ENCODE measurements at places on chromosomes 7 and 10. TPM values are rescaled to one million over a fixed set of nuclear protein-coding genes. Genes with fewer than 3 reads are reported as not detected.
A peak's percentile ranks its signal among the peaks of the same experiment; 100 is the strongest.

Gene RASA4B
- 1.2 TPM for total RNA-seq

Gene AKR1B1
- 83.2 TPM for total RNA-seq

Gene CCL24
- total RNA-seq: not detected

Gene FRAT1
- total RNA-seq: 5.3 TPM

Gene SEPHS1
- total RNA-seq: 47.1 TPM

- DNase-seq: no peak
Observed at GRCh38 chr10:93718937-93719725, 16.7 kb upstream of the FRA10AC1 start.

GRCh38 chr10:133258066-133258817, 18.4 kb downstream of the ADAM8 start:
- DNase-seq: no peak

GRCh38 chr10:129445436-129446182, 21.4 kb upstream of the MGMT start:
- no peak for DNase-seq

DNA sequence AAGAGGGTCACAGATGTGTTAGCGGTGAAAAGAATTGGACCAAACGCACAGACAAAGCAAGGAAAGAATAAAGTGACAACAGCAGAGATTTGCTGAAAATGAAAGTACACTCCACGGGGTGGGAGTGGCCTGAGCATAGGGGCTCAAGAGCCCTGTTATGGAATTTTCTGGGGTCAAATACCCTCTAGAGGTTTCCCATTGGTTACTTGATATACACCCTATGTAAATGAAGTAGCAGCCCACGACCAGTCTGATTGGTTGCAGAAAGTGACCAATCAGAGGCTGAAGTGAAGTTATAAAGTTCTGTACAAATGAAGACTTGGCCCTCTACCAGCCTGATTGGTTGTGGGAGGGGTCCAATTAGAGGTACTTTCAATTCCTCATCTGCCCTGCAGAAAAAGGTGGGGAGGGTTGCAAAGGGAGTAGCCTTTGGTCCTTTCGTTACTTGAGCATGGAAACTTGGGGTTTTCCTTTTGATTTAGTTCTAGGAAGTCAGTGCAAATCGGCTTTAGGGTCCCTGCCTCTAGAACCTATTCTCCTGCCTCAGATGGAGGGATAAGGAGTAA, 125.6 kb upstream of the PRPS1L1 start:
- DNase-seq: no peak

DNA sequence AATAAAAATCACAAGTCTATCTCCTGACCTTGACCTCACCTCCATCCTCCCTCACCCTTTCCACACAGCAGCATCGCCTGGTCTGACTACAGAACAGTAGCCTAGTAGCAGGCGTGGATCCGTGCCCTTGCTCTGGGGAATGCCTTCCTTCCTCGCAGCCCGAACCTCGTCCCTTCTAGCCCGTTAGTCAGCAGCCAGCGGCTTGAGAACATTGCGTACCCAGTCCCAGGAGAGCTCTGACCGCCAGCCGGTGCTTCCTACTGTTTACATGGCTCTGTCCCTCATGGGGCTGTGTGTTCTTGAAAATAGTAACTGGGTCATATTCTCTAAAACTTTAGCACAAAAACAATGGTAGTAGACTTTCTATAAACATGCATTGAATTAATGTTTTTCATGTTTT, 682.7 kb upstream of the IGFBP3 start:
- no peak for DNase-seq

Gene PRTFDC1
- total RNA-seq: 3.0 TPM

- DNase-seq: no peak
Observed at GRCh38 chr10:101065481-101066145, 3.8 kb downstream of the KAZALD1 start.

Gene RSPH10B
- total RNA-seq: 0.26 TPM

DNA sequence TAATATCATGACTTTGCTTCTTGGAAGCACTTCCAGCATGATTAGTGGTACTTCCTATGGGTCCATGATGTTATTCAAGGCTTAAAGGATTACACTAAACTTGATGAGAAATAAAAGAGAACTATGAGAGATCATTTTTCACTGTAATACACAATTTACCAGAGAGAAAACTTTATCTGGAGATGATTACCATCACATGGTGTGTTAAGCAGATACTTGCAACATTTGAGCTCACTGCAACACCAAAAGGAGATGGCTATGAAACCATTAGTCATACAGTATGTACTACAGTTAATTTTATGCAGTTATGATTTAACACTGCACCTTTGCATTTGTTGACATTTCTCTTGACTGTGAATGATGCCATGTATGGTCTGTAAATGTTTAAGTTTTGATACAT, 311.3 kb upstream of the AOAH start:
- DNase-seq: no peak

DNA sequence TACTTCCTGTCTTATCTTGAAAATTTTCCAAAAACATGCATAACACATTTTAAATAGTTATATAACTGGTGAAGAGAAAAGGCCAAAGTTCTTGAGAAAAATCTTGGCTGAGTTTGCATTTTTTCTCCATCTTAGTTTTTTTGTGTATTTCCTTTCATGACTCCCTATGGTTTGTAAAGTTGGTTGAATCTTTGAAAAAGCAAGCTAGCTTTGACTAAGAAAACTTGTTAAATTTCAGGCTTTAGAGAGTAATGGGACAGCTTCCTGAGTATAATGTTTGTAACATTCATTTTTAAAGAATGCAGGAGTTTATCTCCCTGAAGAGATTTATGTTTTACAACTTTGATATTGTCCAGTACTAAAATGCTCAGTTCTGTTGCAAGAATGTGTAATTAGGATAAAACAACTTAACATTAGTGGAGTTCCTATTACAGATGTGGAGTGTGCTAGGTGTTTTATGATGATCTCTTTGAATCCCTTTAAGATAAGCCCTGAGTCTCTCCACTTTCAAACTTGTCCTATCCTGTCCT, 11.1 kb upstream of the HERPUD2 start:
- no peak for DNase-seq

GRCh38 chr7:823649-824048, 8.6 kb upstream of the SUN1 start:
- DNase-seq: no peak

GRCh38 chr10:974038-974784, 14.0 kb upstream of the GTPBP4 start:
- no peak for DNase-seq

Gene C7orf57
- total RNA-seq: 3.2 TPM

Gene ABCA13
- 1.7 TPM for total RNA-seq

DNA sequence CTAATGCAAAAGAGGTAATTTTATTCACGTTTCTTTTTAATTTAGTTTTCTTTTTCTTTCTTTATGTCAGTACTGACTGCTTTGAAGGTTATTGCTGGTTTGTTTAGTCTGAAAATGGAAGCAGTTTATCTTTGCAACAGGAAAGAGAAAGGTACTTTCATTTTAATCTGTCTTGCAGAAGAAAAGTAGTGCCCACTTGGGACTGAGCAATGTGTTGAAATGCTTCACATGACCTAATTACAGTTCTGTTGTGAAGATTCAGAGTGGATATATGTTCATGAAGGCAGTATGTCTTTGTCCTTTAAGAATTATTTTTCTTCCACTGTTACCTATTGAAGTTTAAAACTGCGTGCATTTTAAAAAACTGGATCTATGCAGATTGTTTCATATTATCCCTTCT, 80.1 kb downstream of the ANKIB1 start:
- no peak for DNase-seq

GRCh38 chr7:45184326-45185027, 26.9 kb downstream of the RAMP3 start:
- DNase-seq: no peak

GRCh38 chr10:23676296-23676695, 237.4 kb downstream of the OTUD1 start:
- no peak for DNase-seq

GRCh38 chr7:31683445-31684225, 3.4 kb upstream of the PPP1R17 start:
- no peak for DNase-seq

GRCh38 chr7:31466036-31466435, 47.9 kb upstream of the ITPRID1 start:
- no peak for DNase-seq

DNA sequence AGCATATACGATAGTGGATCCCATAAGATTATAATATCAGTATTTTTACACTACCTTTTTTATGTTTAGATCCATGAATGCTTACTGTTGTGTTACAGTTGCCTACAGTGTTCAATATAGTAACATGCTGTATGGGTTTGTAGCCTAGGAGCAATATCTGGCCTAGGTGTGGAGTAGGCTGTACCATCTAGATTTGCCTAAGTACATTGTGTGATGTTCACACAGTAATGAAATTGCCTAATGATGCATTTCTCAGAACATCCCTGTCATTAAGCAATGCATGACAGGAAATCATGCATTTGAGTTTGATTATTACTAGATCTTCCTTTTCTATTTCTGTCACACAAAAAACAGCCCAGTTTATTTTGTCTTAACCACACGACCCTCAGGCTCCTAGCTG, 14.5 kb downstream of the CBX3 start:
- DNase-seq: no peak

DNA sequence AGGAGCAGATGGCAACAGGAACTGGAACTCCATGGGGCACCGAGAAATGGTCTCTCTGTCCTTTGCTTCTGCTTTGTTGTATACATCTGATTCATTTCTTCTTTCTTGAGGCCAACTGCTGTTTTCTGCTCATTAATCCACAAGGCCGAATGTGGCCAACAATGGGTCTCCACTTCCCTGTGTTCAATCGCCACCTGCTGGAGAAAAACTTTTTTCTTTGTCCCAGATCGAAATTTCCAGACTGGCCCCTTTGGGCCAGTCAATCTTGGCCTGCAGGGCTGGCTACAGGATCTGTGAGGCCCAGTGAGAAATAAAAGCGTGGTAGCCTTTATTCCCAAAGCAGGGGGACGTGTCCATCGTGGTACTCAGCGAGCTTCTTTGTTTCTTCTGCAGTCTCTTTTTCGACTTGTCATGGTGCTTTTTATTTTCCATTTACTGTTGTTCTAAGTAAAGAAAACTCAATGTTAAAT, 58.8 kb downstream of the PARP12 start:
- DNase-seq: peak; percentile 35

DNA sequence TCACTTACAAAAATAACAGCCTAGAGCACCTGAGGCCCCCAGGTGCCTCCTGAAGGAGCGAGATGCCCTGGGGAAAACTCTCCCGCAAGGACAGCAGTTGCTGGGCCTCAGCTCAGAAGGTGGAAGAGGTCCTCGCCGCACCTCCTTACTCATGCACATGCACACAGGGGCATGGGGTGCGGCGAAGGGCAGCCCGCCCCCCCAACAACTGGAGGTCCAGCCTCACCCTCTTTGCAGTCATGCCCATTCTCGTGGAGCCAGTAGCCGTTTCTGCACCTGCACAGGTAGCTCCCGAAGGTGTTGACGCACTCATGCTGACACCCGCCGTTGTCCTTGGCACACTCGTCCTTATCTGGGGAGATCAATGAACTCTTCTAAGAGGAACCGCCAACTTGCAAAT, 19.9 kb upstream of the OPALIN start:
- DNase-seq: no peak

Gene SCD
- 1,345 TPM for total RNA-seq

DNA sequence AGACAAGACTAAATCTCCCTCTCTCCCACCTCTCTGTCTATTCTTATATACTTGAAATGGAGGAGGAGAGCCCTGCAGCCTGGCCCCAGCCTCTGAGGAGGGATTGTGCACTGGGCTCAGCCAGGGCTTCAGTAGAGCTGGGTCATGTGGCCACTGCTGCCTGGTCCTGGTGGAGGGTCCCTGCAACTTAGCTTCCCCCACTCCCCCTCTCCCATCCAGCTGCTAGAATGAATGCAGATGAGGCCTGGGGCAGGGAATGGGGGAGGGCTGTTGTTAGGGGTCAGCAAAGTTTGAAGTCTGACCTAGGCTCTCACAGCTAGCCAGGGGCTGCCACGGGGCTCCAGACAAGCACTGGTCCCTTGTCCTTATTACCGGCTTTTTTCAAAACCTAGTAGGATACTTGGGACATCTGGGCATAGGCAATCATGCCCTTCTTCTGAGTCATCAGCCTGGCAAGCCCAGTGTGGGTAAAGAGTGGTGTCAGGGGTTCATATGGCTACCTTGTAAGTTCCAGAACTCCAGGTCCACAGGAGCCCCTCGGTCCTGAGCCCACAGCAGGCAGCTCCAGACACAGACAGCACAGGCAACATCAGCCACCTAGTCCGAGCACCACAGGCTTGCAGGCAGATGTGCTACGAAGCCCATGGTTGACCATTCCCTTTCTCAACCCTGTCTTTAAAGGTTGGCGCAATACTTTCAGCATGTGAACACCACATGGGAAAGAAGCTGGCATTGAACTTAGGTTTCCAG, 12.8 kb upstream of the CXCL12 start:
- no peak for DNase-seq

DNA sequence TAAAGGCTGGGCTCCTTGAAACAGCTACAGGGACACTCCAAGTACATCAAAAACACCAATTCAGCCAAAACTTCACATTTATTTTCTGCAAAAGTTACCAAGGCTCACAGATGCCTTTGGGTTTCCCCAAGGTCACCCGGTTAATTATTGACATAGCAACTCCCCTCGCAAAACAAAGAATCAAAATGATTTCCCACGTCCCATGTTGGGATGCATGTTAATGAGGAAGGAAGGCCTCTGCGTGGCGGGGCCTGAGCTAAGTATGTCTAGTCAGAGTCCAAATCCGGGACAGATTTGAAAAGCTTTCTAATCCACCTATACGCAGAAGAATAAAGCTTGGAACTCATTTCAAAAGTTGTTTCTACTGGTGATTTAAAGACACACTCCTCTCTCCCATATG, 535 bp upstream of the TMEM72 start:
- no peak for DNase-seq

GRCh38 chr10:79230328-79230830, 116.9 kb upstream of the PPIF start:
- no peak for DNase-seq

Gene PBLD
- 11.7 TPM for total RNA-seq

DNA sequence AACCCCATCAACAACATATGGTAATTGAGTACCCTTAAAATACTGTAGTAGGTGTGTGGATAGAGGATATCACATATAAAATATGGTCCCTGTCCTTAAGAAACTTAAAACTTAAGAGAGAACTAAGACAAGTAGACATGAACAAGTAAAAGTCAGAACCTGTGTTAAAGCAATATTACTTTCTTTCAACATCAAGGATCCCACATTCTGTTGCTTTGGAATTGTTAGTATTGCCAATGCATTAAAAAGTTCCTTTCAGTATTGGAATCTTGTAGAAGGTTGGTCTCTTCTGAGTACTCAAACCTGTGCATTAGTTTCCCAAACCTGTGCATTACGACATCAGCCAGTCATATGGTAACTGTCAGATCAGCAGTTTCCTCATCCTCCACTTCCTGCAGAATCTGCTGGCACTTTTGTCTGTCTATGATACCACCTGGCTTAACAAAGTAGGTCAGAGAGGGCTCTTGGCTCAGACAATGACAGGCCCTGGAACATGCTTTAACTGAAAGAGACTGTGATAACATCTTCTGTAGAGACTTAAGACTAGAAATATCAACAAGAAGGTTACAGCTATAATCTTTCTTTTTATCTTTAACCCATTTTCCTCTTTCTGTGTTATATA, 56.5 kb downstream of the CCDC71L start:
- no peak for DNase-seq
